Activated T-helper 1 cell treated with anti-CD3 and anti-CD28 coated beads, Interleukin-12 subunit alpha, Interleukin-12 subunit beta, Interleukin-2, Interleukin-4 antibody, amounts not matched to agents 30 ng/mL and 10 ng/mL and 1 ng/mL, durations not matched to agents 14 hours and 24 hours and 36 hours (primary cell): ENCODE measurements at places on chromosomes 7 and 10.

- no peak for DNase-seq
These were observed 152.0 kb downstream of the SLC16A9 start for GRCh38 chr10:59557642-59558041.

GRCh38 chr7:7790041-7790741, 71.8 kb upstream of the RPA3 start:
- no peak for DNase-seq

DNA sequence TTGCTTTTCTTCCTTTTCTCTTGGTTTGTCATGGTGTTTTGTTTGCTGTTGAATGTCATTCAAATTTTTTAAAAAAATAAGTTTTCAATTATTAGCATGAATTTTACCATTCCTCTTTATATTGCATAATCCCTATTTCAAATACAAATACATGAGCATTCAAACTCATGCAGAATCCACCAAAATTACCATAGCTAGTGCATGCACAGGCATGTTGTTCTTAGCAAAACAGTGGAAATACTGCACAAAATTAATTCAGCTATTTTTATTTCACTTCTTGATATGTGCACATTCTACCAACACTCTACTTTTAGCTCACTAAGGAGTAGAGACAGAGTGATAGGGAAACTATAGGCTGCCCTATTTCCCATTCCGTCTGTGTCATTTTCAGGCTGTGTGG, 670.1 kb upstream of the LRRN3 start:
- DNase-seq = no peak

DNA sequence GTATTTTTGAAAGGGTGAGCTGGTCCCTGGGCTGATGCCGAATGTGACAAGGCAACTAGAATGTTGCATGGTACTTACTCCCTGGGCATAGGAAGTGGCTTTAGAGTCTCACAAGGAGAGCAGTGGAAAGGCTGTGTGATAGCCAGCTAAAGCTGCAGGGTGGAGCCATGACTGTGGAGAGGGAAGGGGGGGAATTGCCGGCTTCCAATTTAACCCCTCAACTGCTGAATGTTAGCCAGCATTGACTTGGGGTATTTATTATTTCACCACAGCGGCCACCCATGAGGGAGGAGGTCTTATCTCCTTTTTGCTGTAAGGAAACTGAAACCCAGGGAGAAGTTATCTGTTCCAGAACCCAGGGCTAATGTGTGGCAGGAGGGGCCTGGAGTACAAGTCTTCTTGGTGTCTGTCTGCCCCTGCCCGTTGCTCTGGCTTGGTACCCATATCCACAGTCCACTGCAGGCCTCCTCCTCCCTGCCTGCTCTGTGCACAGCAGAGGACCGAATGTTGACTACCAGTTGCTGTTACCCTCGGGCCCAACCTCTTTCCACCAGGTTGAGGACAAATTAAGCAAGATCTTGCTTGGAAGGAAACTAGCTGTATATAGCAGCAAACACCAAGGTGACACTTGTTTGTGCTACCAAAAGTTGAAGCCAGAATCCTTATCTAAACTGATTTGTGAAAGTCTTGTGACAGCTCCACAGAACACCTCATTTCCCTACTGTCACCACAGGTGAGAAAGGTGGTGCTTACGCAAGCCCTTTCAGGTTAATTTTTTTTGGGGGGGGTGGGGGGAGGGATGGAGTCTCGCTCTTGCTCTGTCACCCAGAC, 37.6 kb downstream of the WBP1L start:
- no peak for DNase-seq

- no peak for DNase-seq
These were observed 43.7 kb downstream of the GNA12 start for GRCh38 chr7:2800220-2800930.

DNA sequence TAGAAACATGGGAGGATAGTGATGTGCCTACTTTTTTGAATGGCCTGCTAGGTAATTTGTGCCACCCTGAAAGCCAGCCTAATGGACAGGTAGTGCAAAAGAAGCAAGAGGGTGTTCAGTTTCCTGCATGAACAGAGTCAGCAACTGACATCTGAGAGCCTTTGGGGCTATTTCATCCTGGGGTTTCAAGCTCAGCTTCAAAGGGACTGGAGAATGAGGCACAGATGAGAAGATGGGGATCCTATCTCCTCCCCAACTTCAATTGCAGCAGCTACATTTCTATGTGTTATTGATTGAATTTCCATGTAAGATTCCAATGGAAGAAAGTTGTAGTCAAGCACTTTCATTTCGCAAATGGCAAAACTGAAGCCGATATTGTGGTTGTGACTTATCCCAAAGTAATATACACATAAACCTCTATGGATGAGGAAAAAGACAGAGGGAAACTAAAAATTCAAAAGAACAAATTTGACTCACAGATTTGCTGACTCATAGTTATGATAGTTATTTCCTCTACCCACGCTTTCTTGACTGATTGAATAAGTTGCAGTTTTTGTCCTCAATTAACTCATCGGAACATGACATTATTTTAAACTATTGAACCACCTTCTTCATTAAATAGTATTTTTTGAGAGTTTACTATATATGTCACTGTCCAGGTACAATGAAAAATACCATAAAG, 42.6 kb upstream of the NRP1 start:
- no peak for DNase-seq

DNA sequence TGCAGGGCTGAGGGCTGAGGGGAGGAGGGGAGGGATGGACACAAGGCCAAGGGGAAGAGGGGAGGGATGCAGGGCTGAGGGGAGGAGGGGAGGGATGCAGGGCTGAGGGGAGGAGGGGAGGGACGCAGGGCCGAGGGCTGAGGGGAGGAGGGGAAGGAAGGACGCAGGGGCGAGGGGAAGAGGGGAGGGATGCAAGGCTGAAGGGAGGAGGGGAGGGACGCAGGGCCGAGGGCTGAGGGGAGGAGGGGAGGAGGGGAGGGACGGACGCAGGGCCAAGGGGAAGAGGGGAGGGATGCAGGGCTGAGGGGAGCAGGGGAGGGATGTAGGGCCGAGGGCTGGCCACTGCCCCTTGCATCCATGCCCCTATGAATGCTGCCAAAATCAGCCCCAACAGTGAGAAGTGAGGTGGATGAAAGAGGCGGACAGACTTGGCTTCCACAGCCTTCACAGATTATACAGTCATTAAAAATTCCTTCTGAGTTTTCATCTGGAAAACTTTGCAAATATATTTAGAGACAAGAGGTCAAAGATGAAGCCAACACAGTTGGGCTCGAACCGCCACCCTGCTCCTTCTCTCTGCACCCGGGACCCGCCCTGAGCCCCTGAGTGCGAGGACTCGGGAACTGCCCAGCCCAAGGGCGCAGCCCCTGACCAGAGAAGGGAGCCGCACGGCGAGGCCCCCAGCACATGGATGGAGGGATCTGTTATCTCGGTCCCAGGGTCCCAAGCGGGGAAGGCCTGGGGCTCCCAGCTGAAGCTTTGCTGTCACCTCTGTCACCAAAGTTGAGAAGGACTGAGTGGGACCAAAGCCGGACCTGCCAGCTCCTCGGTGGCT, 65.8 kb downstream of the DIP2C start:
- DNase-seq = no peak

- no peak for DNase-seq
These were observed 33.0 kb upstream of the RET start for GRCh38 chr10:43043773-43044447.

DNA sequence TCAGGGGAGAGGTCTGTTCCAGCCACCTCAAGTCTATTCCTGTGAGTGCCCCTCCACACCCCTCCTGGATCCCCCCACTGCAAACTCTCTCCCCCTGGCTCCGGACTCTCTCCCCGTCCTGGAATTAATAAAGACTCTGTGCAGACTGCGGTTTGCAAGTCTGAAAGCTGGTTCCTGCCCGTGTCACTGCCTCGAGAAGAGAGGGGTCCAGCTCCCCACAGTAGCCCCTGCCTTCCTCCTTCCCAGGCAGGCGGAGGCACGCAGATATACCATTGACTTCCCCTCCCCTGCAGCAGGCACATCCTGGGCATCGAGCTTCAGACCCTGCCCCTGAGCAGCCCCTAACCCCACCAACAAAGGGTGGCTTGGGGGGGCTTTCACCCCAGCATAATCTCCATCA, 2.2 kb upstream of the ELN start:
- DNase-seq = no peak

GRCh38 chr7:68440866-68441265, 1157.4 kb upstream of the AUTS2 start:
- DNase-seq = no peak

GRCh38 chr10:100020142-100020885, 10.6 kb upstream of the DNMBP start:
- no peak for DNase-seq

DNA sequence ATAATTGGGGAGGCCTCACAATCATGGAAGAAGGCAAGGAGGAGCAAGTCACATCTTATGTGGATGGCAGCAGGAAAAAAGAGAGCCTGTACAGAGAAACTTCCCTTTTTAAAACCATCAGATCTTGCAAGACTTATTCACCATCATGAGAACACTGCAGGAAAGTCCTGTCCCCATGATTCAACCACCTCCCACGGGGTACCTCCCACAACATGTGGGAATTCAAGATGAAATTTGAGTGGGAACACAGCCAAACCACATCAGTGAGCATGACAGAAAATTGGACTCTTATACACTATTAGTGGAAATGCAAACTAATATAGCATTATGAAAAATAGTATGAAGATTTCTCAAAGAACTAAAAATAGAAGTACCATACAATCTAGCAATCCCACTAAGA, 271.2 kb downstream of the MAGI2 start:
- no peak for DNase-seq

DNA sequence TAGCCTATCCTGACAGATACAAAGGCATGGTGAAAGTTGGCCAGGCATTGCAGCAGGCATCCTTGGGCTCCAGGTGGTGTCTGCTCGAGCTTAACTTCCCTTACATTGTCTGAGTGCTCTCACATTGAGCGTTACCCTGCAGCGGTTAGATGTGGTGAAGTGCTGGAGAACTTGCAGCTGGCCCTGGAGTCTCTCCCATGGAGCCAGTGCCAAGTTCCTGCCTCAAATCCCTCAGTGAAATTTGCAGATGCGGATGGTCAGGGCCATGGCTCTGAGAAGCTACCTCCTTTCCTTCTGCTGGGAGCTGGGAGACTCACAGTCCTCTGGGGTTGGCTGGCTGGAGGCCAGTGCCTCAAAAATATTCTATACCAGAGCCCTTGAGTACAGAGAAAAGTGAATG, 3.3 kb upstream of the ZNF746 start:
- DNase-seq = no peak

- DNase-seq = no peak
These were observed 146.1 kb upstream of the TMEM196 start for GRCh38 chr7:19919261-19920095.

- no peak for DNase-seq
These were observed 409.2 kb upstream of the KLF6 start for GRCh38 chr10:4194231-4194630.

DNA sequence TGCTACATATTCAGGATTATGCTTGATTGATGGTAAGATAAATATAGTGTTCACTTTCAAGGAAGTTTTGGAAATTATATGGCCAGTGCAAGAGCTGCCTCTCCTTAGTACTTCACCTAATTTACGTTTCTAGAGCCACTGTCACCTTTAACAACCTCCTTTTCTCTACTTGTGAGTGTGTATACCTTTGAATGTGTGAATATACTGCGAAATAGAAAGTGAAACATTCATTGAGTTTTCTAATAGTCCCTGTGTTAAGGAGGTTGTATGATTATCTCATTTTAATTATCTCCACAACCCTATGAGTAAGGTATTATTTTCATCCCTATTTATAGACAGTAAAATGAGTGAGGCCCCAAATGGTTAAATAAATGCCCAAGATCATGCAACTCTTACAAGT, 1050.5 kb downstream of the XPNPEP1 start:
- no peak for DNase-seq

- no peak for DNase-seq
These were observed 468.0 kb upstream of the ZMIZ1 start for GRCh38 chr10:78600740-78601139.

DNA sequence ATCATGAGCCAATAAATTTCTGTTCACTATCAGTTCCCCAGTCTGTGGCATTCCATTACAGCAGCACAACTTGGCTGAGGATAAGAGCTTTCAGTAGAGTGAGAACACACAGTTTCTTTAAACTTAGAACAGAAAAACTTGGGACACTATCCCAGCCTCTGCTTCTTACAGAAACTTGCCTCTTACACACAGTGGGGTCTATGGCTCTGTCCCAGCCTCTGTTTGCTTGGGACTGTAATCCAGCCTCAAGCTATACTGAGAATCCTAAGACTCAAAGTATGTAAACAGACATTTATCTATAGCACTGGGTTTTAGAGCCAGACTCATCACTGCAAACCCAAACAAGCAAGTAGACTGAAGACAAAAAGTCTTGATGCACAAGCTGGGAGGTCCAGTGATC, 355.8 kb upstream of the VSTM2A start:
- no peak for DNase-seq

GRCh38 chr7:151754142-151754590, 122.7 kb downstream of the PRKAG2 start:
- no peak for DNase-seq

DNA sequence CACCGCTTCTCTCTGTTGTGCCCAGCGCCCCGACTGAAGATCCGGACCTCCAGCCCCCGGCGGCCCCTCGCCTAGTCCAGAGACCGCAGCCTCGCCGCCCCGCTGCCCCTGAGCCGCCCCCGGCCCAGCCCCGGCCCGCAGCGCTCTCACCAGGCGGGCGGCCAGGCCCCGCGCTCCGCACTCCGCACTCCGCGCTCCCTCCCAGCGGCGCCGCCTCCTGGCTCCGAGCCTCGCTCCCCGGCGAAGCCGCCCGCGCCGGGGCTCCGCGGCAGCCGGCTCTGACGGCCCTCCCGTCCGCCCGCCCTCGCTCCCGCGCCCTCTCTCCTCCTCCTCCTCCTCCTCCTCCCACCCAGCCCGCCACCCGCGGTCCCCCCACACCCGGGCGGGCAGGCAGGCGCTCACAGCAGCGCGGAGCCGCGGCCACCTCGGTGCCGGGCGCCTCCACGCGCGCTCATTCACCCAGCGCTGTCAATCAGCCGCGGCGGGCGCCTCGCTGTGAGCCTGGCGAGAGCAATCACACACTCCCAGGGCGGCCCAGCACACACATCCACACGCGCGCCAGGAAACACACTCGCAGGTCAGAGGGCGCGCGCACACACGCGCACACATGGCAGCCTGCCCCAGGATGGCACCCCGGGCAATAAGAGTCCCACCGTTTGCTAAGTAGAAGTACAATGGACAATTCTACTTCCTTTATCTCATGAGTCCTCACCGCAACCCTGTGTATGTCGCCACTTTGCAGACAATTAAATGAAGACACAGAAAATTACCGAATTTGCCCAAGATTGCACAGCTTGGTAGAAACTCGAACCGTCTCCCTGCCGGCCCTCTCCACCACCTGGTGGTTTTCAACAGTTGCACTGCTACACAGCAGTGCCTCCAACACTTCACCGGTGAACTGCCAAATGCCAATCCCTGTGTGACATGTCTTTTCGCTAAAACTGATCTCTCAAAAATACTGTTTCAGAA, at the start of gene PRRT4:
TSS of gene PRRT4 (minus strand) at position 280 of the 969 bp plus-strand sequence.
- no peak for DNase-seq

GRCh38 chr7:155532792-155533119, 13.6 kb downstream of the CNPY1 start:
- no peak for DNase-seq

GRCh38 chr7:54778166-54778565, 19.2 kb upstream of the SEC61G start:
- no peak for DNase-seq
